MCF 10A (cell line): ENCODE measurements at places on chromosomes 3 and 15. TPM values are rescaled to one million over a fixed set of nuclear protein-coding genes. Genes with fewer than 3 reads are reported as not detected.

Gene ROBO2
- total RNA-seq, result not detected in 2 replicates

Gene ALCAM
- total RNA-seq, result 98.4 and 112 TPM in 2 replicates

Gene MEIS2
- total RNA-seq, result 6.9 and 10.3 TPM in 2 replicates

GRCh38 chr3:94693997-94694640, 631.3 kb downstream of the NSUN3 start:
- DNase-seq, result no peak

GRCh38 chr3:46356276-46356675, 2.4 kb downstream of the CCR2 start:
- DNase-seq, result no peak
